ENCODE measurements at places on chromosomes 3 and 15.

DNA sequence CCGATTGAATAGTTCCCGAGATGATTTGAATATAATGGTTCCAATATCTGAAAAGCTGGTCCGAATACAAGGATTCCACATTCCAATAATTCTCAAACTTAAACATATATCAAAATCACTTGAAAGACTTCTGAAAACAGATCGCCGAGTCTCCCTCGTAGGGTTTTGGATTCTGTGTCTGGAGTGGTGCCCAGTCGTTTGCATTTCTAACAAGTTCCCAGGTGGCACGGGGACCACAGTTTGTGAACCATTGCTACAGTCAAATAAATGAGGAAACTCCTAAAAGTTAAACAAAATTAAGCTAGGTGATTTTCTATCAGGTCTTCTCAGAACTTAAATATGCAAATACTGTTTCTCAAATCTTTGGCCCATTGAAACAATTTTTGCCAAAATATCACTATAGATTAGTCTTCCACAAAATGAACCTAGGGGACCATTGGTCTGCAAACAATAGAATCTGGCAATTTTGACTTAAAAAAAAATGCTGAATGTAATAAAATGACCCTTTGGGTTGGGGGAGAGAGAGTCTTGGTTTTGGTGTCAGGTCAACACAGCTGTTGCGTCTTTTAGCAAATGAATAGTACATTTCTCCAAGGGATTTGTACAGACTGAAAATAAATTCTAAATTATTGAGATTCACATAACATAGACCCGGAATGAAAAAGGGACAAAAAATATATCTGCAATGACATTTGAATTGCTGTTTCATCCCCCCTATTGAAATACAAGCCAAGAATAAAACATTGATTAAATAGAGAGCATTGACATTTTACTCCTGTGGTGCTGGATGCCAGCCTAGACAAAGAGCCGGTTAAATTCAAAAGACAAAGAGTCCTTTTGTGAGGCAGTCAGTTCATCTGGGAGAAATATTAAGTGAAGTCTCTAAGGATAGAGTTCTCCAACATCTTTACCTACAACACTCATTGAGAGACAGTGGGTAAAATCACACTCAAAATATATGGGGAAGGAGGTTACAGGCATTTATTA is 175.7 kb upstream of the ADAMTS9 start:
- DNase-seq = no peak

DNA sequence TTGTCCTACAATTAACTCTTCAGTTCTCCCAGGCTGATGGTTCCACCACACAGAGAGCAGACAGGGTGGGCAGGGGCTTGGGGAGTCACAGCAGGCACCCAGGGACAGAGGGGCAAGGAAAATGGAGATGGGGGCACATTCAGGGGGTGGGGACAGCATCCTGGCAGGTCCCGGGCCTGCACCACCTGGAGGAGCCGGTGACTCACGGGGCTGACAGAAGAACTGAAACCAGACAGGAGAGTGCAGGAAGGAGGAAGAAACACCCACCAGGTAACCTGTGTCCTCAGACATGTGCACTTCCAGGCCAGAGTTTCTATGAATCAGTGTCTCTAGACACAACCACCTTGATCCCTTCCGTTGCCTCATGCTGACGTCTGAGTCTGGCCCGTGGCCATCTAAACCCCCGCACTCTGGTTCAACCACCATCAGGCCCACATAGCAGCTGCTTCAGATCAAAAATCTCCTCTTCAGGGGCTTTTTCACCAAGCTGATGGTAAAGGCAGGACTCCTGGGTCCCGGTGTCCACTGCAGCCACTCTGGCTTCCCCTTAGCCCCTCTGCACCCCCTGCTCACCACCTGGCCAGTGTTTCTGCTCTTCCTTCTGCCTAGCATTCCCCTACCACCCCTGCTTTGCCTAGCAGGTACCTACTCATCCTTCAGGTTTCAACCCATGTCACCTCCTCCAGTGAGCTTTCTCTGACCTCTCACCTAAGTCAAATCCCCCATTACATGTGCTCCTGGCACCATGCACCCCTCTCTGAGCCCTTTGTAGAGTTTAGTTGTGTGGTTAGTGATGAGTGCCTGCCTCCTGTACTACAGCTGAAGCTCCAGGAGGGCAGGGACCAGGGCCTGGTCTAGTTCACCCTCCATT is 16.5 kb upstream of the CYP11A1 start:
- peak; percentile 90 for DNase-seq

GRCh38 chr15:27770769-27771554 is 328.2 kb downstream of the OCA2 start:
- no peak for DNase-seq

DNA sequence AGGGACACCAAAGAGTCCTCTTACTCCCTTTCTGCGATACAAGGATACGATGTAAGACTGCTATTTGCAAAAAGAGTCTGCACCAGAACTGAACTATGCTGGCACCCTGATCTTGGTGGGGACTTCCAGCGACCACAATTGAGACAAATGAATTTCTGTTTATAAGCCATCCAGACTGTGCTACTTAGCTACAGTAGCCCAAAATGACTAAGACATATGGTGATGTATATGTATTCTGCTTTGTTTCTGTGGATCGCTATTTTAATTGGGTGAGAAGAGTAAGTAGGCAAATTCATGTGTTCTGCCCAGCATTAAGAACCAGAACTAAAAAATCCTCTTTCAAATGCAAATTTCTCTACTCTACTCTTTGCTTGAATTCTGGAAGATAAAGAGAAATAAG is 720.9 kb downstream of the DIPK2A start:
- no peak for DNase-seq

Measured in activated CD4-positive, alpha-beta memory T cell treated with anti-CD3 and anti-CD28 coated beads for 36 hours (primary cell).